CD14-positive monocyte (primary cell): ENCODE measurements at places on chromosomes 7 and 10. TPM values are rescaled to one million over a fixed set of nuclear protein-coding genes. Genes with fewer than 3 reads are reported as not detected.

Gene ADAM12
- polyA plus RNA-seq, result not detected

GRCh38 chr7:17063045-17063383, 181.2 kb upstream of the AGR3 start:
- DNase-seq, result no peak
- H3K36me3 ChIP-seq, result no peaks in the 10 kb centered on the region
- H3K4me3 ChIP-seq, result no peak overlapping the region
- H3K4me1 ChIP-seq, result peaks cover 37% of the 10 kb centered on the region
- H3K27me3 ChIP-seq, result no peaks in the 10 kb centered on the region

Gene CFAP70
- polyA plus RNA-seq, result 0.13 TPM

DNA sequence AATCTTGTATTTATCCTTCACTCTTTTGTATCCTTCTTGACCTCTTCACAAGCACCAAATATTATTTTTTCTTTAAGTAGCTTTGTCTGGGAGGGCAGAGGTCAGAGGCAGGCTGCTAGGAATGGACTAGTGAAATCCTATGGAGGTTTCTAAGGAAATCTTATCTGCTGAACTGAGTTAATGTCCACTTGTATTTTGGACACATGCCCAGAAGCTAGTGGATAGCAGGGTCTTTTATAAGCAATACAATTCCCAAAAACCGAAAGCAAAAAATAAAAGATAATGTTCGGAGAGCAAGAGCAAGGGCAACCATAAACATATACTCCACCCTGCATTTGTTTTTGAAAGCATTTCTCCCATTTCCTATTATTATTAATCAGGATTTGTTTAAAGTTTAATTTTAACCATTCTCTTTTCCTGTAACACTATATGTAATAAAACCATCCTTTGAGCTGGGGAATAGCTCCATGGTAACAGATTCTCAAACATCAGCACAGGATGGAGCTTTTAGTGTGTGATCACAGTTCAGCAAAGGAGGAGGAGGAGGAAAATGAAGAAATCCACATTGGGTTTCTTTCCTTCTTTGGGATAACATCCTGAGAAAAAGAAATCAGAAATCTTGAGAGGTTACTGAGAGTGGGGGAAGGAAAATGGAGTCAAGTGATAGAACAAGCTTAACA, 328.2 kb upstream of the LRRN3 start:
- H3K4me1 ChIP-seq, result no peaks in the 10 kb centered on the region
- DNase-seq, result no peak
- no peak overlapping the region for H3K27ac ChIP-seq
- H3K36me3 ChIP-seq, result no peaks in the 10 kb centered on the region
- H3K4me3 ChIP-seq, result no peak overlapping the region
- H3K27me3 ChIP-seq, result no peaks in the 10 kb centered on the region

GRCh38 chr10:20274571-20274970, 458.3 kb downstream of the PLXDC2 start:
- DNase-seq, result no peak
- peaks cover 36% of the 10 kb centered on the region for H3K36me3 ChIP-seq
- no peak overlapping the region for H3K27ac ChIP-seq
- H3K27me3 ChIP-seq, result no peaks in the 10 kb centered on the region
- no peaks in the 10 kb centered on the region for H3K4me1 ChIP-seq
- no peak overlapping the region for H3K4me3 ChIP-seq
